Cortex of kidney (tissue), 1 donor: ENCODE measurements at places on chromosomes 6 and 20.

- DNase-seq = no peak
These were observed 16.9 kb upstream of the SLC22A2 start for GRCh38 chr6:160275511-160276003.

- DNase-seq = no peak
These were observed 48.7 kb upstream of the ERVFRD-1 start for GRCh38 chr6:11160199-11160598.

DNA sequence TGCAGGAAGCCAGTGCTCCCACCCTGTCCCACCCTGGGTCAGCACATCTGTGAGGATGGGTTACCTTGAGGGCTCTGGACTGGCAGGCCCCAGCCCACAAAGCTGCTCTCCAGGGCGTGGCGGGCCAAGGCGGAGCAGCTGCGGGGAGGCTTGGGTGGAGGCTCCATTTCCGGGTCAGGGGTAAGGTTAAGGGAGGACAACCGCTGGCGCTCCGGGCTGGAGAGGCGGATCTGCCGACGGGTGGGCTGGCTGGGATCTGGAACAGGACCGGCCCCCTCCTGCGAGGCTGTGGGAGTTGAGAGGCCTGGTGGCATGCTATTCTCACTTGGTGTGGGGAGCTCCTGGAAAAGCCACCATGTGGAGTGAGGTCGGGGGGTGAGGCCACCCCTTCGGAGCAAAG is 5.5 kb downstream of the SMPD2 start:
- DNase-seq = no peak

- no peak for DNase-seq
These were observed 10.6 kb upstream of the TBC1D20 start for GRCh38 chr20:472889-473292.

DNA sequence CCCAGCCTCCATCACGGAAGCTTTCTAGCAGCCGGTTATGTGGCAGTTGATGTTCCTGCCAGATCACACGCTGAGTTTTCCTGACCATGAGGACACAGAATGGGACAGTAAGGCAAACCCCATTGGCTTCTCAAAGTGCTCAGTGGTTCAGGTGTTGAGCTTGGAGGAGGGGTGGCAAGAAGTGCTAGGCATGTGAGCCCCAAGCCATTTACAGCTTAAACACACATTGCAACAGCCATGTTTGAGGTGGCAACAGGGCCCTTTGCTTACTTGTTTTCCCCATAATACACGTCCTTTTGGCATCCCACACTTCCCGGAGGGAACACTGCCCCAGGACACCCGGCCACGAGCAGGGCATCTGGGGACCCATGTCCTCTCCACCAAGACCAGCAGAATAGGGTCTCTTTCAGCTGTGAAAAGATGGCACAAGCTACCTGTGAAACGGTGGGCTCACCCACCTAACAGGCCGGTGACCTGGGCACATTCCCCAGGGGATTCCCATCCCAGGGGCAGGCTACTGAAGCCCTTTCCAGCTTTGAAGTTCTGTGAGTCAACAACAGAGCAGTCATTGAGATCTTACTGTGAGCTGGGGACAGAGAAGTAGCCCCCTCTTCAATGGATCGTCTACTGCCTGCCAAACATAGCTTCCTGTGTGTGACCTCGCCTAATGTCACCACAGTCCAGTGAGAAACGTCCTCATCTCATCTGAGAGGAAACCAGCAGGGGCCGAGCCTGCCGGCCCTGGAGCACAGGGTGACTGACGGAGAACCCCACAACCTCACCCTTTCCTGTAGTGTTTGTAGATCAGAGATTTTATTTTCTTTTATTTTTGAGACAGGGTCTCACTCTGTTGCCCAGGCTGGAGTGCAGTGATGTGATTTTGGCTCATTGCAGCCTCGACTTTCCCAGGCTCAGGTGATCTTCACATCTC is 4.0 kb upstream of the TLDC2 start:
- DNase-seq = no peak

GRCh38 chr6:53189554-53189953 is 40.9 kb upstream of the GCM1 start:
- DNase-seq = no peak

DNA sequence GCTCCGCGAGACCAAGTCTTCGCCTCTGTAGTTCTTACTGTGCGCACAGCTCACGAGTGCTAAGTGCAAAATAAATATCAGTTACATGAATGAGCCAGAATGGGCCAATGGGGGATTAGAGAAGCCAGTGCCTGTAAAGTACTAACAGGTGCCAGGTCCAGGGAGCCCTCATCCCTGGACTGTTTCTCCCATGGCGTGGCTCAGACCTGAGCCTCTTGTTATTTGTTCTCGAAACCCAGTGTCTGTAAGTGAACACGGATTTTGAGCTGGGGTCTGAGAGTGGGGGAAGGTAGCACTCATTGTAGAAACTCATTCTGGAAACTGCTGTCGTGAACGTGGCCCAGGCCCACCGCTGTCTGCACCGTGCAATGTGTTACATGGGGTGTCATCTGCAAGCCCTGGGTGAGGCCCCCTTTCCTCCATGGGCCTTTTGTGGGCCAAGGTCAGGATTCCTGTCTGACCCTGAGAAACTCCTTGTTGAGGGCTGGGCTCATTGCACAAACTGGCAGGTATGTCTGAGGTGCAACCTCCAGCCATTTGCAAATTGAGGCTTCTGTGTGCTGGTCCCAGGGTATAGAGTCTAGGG is 154.7 kb downstream of the SYCP2 start:
- no peak for DNase-seq

DNA sequence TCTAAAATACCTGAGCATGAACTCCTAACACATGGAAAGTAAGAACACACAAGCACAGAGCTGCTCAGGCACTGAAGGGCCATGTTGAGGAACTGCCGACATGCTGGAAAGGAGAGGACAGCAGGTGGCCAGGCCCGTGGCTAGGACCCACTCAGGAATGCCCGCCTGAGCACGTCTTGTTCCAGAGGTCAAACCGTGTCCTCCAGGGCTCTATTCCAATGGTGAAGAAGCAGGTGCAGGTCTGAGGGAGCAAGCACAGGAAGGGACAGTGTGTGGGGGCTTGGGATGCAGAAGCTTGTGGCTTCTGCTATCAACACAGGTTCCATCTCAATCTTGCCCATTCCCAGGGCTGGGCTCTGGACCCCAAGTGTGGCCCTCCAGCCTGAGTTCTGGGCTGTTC is 20.7 kb downstream of the CST9L start:
- no peak for DNase-seq

DNA sequence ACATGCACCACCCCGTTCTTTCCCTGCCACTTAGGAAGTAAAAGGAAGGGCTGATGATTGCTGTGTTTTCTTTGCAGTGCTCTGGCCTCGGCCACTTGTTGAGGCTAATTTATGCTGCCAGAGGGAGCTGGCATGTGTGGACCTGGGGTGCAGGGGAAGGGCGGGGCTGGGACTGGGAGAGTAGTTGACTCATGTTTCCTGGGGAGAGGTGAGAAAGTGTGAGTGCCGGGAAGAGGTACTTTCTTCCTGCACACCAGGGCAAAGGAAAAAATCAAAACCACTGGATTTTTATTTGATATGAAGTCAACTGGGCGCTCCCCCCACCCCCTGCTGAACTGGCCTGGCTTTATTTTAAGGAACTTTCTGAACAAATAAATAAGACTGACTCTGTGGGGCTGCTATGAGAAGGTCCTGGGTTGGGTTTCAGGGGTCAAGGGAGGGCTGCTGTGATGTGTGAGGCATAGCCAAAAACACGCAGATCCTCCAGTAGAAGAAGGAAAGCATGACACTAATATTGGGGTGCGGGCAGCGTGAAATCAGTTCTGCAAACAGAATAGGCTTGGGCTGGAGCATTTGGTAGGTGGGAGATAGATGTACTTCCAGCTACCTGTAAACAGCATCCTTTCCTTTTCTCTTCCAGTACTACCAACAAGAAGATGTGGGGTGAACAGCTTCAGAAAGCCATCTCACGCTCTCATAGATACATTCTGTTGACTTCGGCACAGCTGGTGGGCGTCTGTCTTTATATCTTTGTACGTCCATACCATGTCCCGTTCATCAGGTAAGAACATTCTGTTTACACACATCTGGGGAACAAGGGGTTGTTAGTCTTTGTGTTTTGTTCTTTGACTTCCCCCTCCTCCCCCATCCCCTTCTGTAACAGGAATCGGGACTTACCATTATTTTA is 87.5 kb downstream of the SYNJ2 start:
- DNase-seq = no peak

GRCh38 chr6:33812669-33813068 is 8.9 kb upstream of the MLN start:
- no peak for DNase-seq

DNA sequence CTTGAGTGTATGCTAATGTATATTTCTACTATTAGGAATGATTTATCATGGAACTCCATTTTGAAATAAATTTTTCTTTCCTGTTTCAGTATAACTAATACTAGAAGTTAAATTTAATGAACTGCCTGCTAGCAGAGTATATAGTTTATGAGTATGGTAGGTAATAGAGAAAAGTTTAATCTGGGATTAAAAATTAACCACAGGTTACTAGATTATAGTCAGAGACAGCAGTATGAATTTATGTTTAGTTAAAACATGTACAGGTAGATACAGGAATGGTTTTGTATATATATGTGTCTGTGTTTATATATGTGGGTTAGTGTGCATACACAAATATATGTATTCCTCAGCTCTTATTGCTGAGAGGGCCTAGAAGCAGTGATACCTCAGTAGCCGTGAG is 32.3 kb downstream of the CD2AP start:
- DNase-seq = no peak

- no peak for DNase-seq
These were observed 14.9 kb downstream of the NT5E start for GRCh38 chr6:85464722-85465150.

GRCh38 chr20:637559-637958 is 15.4 kb downstream of the SRXN1 start:
- DNase-seq = no peak

- no peak for DNase-seq
These were observed 127.9 kb upstream of the NAA20 start for GRCh38 chr20:19889011-19889953.

GRCh38 chr6:170056278-170056711 is 234.6 kb downstream of the DLL1 start:
- no peak for DNase-seq

- DNase-seq = no peak
These were observed 14.9 kb upstream of the MRS2 start for GRCh38 chr6:24387818-24388217.

- no peak for DNase-seq
These were observed 164.8 kb upstream of the BMP5 start for GRCh38 chr6:56040223-56040622.

DNA sequence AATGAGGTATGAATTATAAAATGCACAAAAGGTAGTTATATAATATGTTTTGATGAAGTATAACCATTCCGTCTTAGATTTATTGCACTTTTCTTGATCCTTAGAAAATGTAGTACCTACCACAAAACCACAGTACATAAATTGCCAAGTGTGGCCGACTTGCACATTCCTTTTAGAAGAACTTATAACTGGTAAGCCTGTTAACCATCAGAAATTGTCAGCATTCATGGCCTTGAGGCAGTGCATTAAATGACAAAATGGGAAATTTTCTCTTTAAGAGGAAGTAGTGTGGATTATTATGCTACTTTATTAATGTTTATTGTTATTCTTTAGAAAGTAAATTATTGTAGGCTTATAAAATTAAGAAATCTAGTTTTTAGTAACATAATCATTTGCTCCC is 29.6 kb downstream of the TAB2 start:
- DNase-seq = no peak

- DNase-seq = no peak
These were observed 425 bp downstream of the HBS1L start for GRCh38 chr6:135054226-135054568.

DNA sequence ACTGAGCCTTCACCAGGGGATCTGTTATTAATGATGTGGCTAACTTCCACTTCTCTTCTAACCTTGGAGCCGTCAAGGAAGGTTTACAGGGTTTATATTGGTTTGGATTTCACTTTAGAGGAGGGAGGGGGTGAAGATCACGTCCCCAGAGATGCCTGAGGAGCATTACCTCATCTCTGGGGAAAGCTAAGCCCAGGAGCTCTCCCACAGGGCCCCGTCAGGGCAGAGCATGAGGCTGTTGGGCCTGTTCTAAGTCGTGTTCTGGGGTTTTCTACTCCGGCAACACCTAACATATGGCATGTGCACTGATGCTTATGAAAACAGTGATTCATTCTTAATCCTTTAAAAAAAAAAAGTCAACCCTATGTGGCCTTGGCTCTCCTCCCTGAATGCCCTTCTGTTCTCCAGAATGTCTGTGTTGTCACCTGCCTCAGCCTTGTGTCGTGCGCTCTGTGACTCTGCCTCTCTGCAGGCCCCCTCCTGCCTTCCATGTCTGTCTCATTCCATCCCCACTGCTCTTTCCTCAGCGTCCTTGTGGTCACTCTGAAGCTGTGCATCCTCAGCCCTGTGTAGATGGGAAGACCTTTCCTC is 97.4 kb upstream of the JARID2 start:
- DNase-seq = no peak

DNA sequence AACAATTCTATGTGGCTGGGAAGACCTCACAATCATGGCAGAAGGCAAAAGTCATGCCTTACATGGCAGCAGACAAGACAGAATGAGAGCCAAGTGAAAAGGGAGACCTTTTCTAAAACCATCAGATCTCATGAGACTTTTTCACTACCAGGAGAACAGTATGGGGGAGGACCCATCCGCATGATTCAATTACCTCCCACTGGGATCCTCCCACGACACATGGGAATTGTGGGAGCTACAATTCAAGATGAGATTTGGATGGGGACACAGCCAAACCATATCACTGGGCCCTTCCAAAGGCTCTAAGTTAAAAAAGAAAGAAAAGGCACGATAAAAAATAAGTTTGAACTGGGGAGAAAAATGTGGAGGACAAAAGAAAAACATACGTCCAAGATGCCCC is 406.9 kb upstream of the CDH4 start:
- DNase-seq = no peak

- no peak for DNase-seq
These were observed at the start of gene CFB for GRCh38 chr6:31945507-31946369. Gene CFB, plus strand, starts transcription at chr6:31946095. Its CDS starts 127 bp downstream, at chr6:31946222.

DNA sequence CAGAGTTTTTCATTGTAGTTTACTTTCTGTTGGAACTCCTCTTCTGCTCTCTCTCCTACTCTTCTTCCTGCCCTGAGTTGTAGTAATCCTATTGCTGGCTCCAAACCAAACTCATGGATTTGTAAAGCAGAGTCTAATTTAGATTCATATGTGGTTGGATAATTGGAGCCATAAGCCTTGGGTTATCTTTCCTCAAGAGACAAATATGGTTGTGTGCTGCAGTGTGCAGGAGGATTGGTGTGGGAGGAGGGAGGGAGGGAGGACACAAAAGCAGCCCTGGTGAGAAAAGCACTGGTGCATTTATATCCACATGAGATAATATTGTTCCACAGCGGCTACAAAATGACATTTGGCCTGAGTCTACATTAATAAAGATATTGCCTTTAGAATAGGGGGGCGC is 4.2 kb downstream of the HLA-G start:
- no peak for DNase-seq

- DNase-seq = no peak
These were observed 79.0 kb upstream of the ZNF217 start for GRCh38 chr20:53672484-53673129.

- no peak for DNase-seq
These were observed 100.0 kb upstream of the RIPOR2 start for GRCh38 chr6:25035512-25036435.

GRCh38 chr6:128932061-128932460 is 49.1 kb downstream of the LAMA2 start:
- DNase-seq = no peak

GRCh38 chr6:45892696-45893245 is 122.9 kb downstream of the CLIC5 start:
- no peak for DNase-seq

GRCh38 chr6:34516391-34517324 is 39.5 kb downstream of the SPDEF start:
- DNase-seq = no peak

- DNase-seq = no peak
These were observed 40.3 kb downstream of the ABRACL start for GRCh38 chr6:139068846-139069245.

- no peak for DNase-seq
These were observed 69.0 kb downstream of the ZHX3 start for GRCh38 chr20:41248368-41249024.
